ENCODE measurements at places on chromosomes 3 and 15.

- DNase-seq, result no peak
Measured at GRCh38 chr3:18372786-18373405, 52.2 kb downstream of the SATB1 start.

- DNase-seq, result no peak
Measured at GRCh38 chr3:177377166-177377565, 179.9 kb upstream of the TBL1XR1 start.

DNA sequence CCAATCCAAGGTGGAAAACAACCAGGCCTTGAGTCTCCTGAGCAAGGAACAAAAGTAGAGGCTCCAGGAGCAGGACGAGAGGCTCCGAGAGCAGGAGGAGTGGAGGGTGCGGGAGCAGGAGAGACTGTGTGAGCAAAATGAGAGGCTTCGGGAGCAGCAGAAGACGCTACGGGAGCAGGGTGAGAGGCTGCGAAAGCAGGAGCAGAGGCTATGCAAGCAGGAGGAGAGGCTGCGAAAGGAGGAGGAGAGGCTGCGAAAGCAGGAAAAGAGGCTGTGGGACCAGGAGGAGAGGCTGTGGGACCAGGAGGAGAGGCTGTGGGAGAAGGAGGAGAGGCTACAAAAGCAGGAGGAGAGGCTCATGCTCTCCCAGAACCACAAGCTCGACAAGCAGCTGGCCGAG is 60.3 kb upstream of the UBE2Q2 start:
- DNase-seq, result no peak

DNA sequence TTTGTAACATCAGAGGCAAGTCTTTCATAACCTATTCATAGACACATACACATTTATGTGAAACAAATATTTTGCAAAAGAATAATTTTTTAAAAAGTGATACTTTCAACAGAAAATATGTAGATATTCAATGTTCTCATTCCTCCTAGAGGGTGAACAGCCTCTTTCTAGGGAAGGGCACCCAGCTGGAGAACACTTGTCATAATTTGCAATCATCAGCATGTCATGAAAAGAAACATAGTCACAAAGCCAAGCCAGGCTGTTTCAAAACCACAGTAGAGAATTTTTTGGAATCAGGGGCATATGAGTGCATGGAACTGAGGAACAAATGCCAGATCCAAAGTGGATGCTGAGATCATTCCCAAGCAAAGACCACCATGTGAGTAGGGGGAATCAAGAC is 406.9 kb upstream of the ADAMTS9 start:
- DNase-seq, result no peak

DNA sequence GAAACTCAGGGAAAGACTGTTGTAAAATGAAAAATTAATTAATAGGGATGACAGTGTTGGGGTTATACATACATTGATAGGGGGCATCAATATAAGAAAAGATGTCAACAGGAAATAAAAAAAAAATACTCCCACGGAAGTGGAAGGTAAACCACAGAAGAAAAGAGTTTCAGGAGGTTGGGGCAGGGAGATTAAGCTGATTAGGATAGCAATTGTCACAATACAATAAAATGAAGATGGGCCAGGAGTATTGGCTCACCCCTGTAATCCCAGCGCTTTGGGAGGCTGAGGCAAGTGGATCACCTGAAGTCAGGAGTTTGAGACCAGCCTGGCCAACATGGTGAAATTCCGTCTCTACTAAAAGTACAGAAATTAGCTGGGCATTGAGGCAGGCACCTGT is 536.1 kb downstream of the AGBL1 start:
- no peak for DNase-seq

Data from C1 segment of cervical spinal cord (tissue), 14 donors.